NCI-H1694 (cell line): ENCODE measurements at places on chromosomes 7 and 10.

- DNase-seq: no peak
Measured at GRCh38 chr10:128046953-128047290, 79.3 kb downstream of the MKI67 start.

GRCh38 chr7:123692471-123692877 lies 36.8 kb downstream of the LMOD2 start:
- DNase-seq: no peak

- DNase-seq: no peak
Measured at GRCh38 chr10:12586741-12587140, 237.4 kb downstream of the CAMK1D start.

- no peak for DNase-seq
Measured at GRCh38 chr10:115572740-115573455, 479.7 kb downstream of the ATRNL1 start.

GRCh38 chr7:17312641-17313040 lies 14.2 kb downstream of the AHR start:
- no peak for DNase-seq

GRCh38 chr10:22252801-22253579 lies 35.2 kb upstream of the EBLN1 start:
- no peak for DNase-seq

DNA sequence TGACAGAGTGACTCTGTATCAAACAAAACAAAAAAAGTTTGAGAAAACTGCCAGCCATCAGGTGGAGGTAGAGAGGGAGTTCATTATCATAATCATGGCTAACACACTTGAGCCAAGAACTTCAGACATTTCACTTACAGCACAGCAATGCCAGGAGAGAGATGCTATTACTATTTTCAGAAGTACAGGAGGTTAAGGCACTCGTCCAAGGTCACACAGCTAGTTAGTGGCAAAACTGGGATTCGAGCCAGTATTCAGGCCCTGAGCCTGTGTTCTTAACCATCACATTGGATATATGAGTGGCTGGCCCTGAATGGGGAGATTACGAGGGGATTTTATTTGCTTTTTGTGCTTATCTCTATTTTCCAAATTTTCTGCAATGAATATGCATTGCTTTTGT lies 24.8 kb upstream of the UNC5B start:
- no peak for DNase-seq

- no peak for DNase-seq
Measured at GRCh38 chr7:114940220-114940619, 18.3 kb downstream of the MDFIC start.
